GM12878 (cell line): ENCODE measurements at places on chromosomes 5 and 9.

DNA sequence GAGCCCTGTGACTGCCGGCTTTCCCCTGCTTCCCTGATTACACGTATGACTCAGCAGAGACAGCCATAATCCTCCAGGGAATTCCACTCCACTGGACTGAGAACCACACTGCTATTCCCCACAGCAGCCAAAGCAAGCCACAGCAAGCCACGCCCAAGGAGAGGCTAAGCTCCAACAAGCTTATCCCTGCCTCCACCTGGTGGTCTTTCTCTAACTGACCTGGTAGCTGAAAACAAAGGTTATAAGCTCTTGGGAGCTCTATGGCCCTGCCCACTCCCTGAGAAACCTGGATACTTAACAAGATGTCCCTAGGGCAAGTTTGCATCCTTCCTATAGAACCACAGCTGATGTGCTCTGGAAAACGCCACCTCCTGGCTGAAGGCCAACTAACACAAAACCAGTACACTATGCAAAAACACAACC is 613.7 kb upstream of the CDH18 start:
- DNase-seq: no peak

- no peak for DNase-seq
These were observed 10.8 kb upstream of the IFNA2 start for GRCh38 chr9:21395778-21396717.

GRCh38 chr9:14770592-14770991 is 48.1 kb upstream of the CER1 start:
- no peak for DNase-seq

DNA sequence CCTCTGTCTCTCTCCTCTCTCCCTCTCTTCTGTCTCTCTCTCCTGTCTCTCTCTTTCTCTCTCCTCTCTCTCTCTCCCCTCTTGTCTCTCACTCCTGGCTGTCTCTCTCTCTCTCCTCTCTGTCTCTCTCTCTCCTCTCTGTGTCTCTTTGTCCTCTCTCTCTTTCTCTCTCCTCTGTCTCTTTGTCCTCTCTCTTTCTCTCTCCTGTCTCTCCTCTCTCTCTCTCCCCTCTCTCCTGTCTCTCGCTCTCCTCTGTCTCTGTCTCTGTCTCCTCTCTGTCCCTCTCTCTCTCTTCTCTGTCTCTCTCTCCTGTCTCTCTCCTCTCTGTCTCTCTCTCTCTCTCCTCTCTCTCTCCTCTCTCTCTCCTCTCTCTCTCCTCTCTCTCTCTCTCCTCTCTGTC is 25.0 kb downstream of the STK32A start:
- DNase-seq: no peak

DNA sequence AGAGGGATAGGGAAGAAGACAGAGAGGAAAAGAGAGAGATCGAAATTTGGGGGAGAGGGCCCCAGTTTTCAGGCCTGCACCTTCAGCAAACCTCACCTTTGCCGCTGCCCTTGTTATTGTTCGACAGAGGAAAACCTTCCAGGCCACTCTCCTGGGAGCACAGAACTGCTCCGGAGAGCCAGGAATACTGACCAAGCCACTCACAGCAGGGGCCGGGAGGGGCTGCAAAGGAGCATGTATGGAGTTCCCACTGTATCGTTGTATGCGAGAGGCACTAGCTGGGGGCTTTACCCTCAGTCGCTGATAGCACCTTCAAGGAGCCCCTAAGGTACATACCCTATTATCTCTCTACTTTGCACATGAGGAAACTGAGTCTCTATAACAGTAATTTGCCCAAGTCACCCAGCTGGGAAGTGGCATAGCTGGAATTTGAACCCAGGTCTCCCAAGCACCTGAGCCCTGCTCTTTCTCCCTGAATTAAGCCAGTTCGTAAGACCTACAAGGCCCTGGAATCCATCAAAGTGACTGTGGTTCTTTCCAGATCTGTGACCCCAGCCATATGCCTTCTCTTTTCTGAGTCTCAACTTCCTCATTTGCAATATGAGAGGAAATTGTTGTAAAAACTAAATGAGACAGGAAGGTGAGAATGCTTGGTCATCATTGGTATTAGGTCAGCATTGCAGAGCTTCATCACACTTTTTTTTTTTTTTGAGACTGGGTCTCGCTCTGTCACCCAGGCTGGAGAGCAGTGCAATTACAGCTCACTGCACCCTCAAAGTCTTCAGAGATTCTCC is 21.0 kb upstream of the FOXE1 start:
- DNase-seq: no peak

GRCh38 chr5:147670815-147671214 is 111.7 kb downstream of the JAKMIP2 start:
- no peak for DNase-seq

DNA sequence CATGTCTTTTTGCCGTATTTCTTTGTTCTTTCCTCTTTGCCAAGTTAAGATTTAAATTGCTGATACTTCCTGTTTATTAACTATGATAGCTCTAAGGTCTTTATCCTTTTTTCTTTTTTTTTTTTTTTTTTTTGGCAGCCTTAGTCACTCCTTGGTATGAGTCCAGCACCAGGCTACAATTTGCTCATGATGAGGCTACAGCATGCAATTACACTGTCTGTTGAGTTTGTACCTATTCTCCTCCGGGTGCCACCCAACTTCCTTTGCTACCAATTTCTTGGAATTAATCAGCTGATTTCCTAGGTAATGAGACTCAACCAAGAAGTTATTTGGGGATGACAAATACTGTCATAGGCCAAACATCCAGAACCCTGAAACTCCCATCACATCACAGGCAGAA is 25.5 kb downstream of the ACTL7B start:
- no peak for DNase-seq

GRCh38 chr9:98357921-98358535 is 102.6 kb upstream of the TBC1D2 start:
- DNase-seq: no peak

GRCh38 chr9:89505911-89506310 is 8.0 kb upstream of the SEMA4D start:
- no peak for DNase-seq

DNA sequence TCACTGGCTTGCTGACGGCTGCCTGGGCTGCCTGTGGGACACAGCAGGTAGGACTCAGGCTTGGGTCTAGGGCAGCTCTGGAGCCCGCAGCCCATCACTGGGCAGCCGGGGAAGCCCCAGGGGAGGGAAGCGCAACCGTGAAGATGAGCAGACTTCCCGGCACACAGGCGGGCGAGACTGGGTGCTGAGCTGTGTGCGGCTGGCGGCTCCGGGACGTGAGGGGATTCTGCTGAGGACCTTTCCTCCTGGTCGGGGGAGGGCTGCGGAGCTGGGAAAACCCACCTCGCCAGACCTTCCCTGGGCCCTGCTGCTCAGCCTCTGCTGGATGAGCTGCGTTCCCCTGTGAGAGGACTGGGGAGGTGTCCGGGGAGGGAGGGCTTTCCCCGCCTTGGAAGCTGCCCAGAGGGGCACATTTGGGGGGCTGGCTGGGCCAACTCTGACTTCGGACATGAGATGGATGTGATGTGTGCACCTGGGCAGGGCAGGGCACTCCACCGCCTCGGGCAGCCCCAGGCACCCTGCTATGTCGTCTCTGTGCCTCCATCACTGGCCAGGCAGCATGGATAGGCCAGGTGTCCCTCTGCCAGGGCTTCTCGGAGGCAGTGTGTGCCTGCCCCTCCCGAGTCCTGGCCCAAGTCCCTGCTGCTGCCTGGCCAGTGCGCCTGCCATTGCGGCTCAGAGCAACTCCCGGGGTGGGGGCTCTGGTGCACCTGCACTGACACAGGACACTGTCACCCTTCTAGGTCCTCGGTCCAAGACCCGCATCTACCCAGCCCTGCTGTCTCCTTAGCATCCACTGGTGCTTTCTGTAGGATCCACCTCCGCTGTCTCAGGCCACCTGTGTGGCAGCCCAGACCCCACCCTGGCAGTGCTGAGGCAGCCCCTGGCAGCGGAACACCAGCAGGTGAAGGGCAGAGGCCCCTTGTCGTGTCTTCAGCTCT is 66.4 kb downstream of the COL5A1 start:
- no peak for DNase-seq

- DNase-seq: no peak
These were observed 72.8 kb upstream of the ANKH start for GRCh38 chr5:14944350-14944739.
